ENCODE measurements at places on chromosomes 12 and 14. TPM values are rescaled to one million over a fixed set of nuclear protein-coding genes. Genes with fewer than 3 reads are reported as not detected.

DNA sequence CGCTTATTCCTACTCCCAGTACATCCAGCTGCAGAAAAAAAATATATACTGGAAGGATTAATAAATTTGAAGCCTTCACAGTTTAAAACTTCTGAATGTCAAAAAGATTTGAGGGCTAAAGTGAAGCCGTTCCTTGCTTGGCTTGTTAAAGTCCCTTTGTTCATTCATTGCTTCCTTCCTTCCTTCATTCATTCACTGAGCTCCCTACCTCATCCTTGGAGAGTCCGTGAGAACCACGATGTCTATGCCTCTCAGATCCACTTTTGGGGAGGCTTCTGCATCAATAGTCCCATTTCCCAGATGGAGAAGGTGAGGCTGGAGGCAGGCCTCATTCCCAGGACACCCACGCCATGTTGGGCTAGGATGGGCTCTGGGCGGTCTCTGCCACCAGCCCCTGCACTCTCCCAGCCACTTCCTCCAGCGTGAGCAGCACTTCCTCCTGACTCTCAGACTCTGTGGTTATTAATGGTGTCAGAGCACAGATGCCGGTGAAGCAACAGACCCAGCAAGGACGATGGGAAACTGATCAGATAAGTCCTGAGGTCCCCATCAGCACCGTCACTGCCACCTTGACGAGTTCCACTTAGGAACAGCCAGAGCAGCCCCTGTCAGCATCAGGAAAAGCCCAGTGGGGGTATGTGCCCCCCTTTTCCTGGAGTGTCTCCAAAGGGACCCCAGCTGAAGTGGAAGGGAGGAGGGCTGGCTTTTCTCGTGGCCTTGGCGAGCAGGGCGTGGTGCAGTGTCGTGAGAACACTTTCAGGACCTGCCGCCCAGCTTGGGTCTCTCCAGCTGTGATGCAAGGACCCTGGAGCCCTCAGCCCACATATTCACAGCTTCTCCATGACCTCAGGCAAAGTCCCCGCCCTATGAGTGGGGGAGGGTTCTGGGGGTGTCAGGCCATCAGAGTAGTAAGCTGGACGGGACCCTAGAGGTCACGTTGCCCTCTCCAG, 21.2 kb downstream of the ASB2 start:
- peaks cover 73% of the 10 kb centered on the region for H3K4me1 ChIP-seq
- peak overlapping the region; percentile 93 for H3K27ac ChIP-seq
- H3K27me3 ChIP-seq = no peaks in the 10 kb centered on the region

- H3K4me1 ChIP-seq = no peaks in the 10 kb centered on the region
- no peaks in the 10 kb centered on the region for H3K36me3 ChIP-seq
- H3K27me3 ChIP-seq = no peaks in the 10 kb centered on the region
- DNase-seq = no peak
Observed at GRCh38 chr12:108597559-108598471, at the start of gene TMEM119. TMEM119 (minus strand) TSS chr12:108598084; CDS start chr12:108592383, 5,701 bp downstream.

DNA sequence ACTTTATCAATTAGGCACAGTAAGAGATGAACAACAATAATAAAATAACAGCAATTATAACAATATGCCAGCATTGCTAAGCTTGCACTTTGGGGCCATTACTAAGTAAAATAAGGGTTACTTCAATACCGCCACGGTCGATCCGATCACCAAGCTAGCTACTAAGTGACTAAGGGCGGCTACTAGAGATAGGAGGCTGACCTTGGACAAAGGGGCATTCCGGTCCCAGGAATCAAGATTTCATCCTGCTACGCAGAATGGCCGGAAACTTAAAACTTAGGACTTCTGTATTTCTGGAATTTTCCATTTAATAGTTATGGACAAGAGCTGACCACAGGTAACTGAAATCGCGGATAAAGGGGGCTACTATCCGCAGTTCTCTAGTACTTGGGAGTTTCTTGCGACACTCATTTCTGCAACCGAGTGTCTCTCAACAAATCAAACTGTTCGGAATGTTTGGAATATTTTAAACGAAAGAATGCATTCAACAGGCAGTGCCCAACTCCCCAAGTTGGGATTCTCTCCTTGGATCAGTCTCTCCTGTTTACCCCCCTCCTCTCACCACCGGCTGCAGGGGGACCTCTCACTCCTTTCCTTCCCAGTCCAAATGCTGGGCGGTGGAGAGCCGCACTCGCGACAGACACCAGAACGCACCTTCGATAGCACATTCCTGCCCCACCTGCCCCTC, 650 bp downstream of the HEBP1 start:
- no peaks in the 10 kb centered on the region for H3K27me3 ChIP-seq
- H3K4me3 ChIP-seq = peak overlapping the region; percentile 91
- H3K4me1 ChIP-seq = peaks cover 44% of the 10 kb centered on the region
- peak overlapping the region; percentile 82 for H3K27ac ChIP-seq

GRCh38 chr14:36518031-36518585, 1.9 kb downstream of the NKX2-1 start:
- no peak overlapping the region for H3K27ac ChIP-seq
- no peak for DNase-seq
- no peaks in the 10 kb centered on the region for H3K4me1 ChIP-seq
- peaks cover 96% of the 10 kb centered on the region for H3K27me3 ChIP-seq
- no peak overlapping the region for H3K4me3 ChIP-seq

GRCh38 chr12:60162988-60163720, 567.3 kb downstream of the SLC16A7 start:
- H3K4me3 ChIP-seq = no peak overlapping the region
- no peak overlapping the region for H3K27ac ChIP-seq
- no peaks in the 10 kb centered on the region for H3K36me3 ChIP-seq
- DNase-seq = no peak
- H3K27me3 ChIP-seq = no peaks in the 10 kb centered on the region

- no peaks in the 10 kb centered on the region for H3K36me3 ChIP-seq
- no peak overlapping the region for H3K27ac ChIP-seq
- H3K27me3 ChIP-seq = peaks cover 19% of the 10 kb centered on the region
- no peak overlapping the region for H3K4me3 ChIP-seq
- peaks cover 7% of the 10 kb centered on the region for H3K4me1 ChIP-seq
Observed at GRCh38 chr14:94691660-94692034, 78.3 kb downstream of the GSC start.

DNA sequence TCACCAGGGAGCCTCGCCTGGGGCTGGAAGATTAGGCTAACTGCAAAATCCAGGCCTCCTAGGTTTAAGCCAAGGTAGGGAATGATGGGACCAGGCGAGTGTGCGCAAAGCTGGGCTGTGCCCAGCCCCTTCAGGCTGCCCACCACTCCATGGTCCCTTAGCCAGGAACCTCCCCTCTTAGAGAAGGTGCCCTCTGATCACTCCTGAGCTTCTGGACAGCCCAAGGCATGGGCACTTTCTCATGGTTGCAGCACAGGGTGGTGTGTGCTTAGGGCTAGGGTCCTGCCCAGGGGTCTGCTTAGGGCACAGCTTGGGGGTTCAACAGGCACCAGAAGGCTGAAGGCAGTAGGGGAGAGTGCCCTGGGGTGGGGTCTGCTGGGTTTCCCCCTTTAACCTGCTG, 69.0 kb downstream of the PRIMA1 start:
- H3K36me3 ChIP-seq = no peaks in the 10 kb centered on the region
- H3K4me1 ChIP-seq = no peaks in the 10 kb centered on the region
- H3K27me3 ChIP-seq = no peaks in the 10 kb centered on the region
- DNase-seq = no peak
- H3K4me3 ChIP-seq = no peak overlapping the region

GRCh38 chr12:46184798-46185595, 83.8 kb downstream of the SLC38A1 start:
- H3K27ac ChIP-seq = no peak overlapping the region
- peaks cover 4% of the 10 kb centered on the region for H3K4me1 ChIP-seq
- no peak for DNase-seq
- no peaks in the 10 kb centered on the region for H3K27me3 ChIP-seq

DNA sequence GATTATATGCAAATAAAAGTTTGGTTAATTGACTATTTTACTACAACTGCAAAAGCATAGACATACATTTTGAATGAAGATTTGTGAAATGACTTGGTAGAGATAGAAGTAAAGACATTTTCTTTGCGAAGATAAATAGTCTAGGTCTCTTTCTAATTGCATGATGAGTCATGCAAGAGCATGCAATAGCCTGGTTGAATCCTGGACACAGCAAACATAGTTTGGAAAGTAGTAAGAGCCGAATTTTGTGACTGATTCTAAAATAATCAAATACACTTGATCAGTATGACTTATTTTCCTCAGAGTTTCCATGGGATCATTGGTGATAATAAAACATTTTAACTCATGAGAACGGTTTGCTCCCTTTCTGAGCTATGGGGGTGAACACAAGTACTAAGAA, 27.7 kb upstream of the CAND1 start:
- H3K27ac ChIP-seq = no peak overlapping the region
- no peaks in the 10 kb centered on the region for H3K36me3 ChIP-seq
- no peaks in the 10 kb centered on the region for H3K27me3 ChIP-seq
- no peak for DNase-seq
- no peak overlapping the region for H3K4me3 ChIP-seq

DNA sequence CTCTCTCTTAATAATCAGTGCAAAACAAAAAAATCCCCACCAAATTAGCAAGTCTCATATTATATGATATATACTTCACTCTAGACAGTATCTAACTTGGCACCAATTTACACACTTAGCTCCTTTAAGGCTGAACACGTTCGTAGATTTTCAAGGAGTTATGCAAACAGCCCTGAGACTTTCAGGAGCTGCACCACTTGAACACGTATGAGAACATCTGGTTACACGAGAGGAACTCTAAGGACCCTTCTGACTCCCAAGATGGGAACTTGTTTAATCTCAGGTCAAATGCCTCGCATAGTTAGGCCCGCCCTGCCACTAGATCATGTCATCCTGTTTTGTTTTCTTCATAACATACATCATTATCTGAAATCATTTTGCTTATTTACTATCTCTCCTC, 10.0 kb downstream of the SPRING1 start:
- H3K27ac ChIP-seq = no peak overlapping the region
- H3K36me3 ChIP-seq = peaks cover 47% of the 10 kb centered on the region
- H3K4me1 ChIP-seq = no peaks in the 10 kb centered on the region
- no peaks in the 10 kb centered on the region for H3K27me3 ChIP-seq
- H3K4me3 ChIP-seq = no peak overlapping the region
- DNase-seq = no peak

The LIN7A gene
- 15.2 TPM for polyA plus RNA-seq

- H3K4me3 ChIP-seq = no peak overlapping the region
- peaks cover 21% of the 10 kb centered on the region for H3K4me1 ChIP-seq
- H3K36me3 ChIP-seq = no peaks in the 10 kb centered on the region
- DNase-seq = peak; percentile 8
Observed at GRCh38 chr14:22448035-22448904, 140.8 kb downstream of the DAD1 start.

The POC1B gene
- 29.7 TPM for polyA plus RNA-seq

Data from CD14-positive monocyte (primary cell).